Activated naive CD4-positive, alpha-beta T cell (primary cell): ENCODE measurements at places on chromosomes 1 and 21.

DNA sequence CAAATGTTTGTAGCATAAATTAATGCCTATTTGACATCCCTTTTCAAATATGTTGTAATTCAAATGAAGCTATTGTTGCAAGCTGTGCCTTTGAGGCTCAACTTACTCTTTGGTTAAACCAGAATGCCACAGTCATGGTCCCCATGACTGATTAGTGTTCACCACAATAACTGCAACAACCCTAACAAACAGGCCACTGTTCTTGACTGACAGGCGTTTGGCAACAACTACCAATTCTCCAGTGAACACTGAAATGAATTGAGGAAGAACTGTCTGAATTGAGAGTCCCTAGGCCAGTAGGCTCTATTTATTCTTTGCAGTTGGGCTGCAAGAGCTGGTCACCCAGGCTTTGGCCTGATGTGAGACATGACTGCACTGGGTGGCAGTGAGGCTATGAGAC is 6.6 kb upstream of the TMEM167B start:
- no peak for DNase-seq

GRCh38 chr1:2427976-2428375 is 15.6 kb upstream of the PEX10 start:
- no peak for DNase-seq

- no peak for DNase-seq
Observed at GRCh38 chr1:151196292-151196800, 2.0 kb upstream of the PIP5K1A start.

DNA sequence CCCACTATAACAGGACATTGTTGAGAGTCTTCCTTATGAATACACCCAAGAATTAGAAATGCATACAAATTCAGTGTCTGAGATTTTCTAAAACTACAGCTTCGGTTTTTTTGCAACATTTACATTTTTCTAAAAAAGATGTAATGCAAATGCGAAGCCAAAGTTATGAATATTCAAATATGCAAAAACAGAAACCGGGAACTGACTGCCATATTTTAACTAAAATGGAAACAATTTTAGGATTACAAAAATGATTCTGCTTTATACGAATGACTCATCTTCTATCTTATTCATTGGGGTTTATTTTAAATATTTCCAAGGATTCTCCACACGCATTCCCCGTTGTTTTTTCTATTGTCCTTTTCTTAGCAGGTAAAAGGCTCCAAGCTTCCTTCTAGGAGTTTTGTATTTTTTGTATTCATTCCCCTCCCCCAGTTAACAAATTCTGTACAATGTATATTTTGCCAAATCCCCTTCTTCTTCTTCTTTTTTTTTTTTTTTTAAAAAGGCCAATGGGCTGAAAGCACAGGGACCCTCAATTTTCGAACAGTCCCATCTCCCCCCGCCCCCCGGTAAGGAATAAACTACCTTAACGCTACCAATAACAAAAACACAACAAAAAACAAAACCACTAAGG is 1.0 kb downstream of the ARPC5 start:
- DNase-seq, result no peak
